ENCODE measurements at places on chromosomes 12 and 14.

GRCh38 chr14:33432407-33433023 is 493.8 kb downstream of the NPAS3 start:
- DNase-seq: peak; percentile 61

GRCh38 chr12:110717037-110717436 is 25.7 kb downstream of the PPP1CC start:
- no peak for DNase-seq

GRCh38 chr12:29640589-29641345 is 143.0 kb downstream of the TMTC1 start:
- peak; percentile 89 for DNase-seq

- no peak for DNase-seq
These were observed 135.4 kb downstream of the TPH2 start for GRCh38 chr12:72074065-72074464.

GRCh38 chr12:10186299-10186698 is 7.5 kb downstream of the TMEM52B start:
- DNase-seq: no peak

DNA sequence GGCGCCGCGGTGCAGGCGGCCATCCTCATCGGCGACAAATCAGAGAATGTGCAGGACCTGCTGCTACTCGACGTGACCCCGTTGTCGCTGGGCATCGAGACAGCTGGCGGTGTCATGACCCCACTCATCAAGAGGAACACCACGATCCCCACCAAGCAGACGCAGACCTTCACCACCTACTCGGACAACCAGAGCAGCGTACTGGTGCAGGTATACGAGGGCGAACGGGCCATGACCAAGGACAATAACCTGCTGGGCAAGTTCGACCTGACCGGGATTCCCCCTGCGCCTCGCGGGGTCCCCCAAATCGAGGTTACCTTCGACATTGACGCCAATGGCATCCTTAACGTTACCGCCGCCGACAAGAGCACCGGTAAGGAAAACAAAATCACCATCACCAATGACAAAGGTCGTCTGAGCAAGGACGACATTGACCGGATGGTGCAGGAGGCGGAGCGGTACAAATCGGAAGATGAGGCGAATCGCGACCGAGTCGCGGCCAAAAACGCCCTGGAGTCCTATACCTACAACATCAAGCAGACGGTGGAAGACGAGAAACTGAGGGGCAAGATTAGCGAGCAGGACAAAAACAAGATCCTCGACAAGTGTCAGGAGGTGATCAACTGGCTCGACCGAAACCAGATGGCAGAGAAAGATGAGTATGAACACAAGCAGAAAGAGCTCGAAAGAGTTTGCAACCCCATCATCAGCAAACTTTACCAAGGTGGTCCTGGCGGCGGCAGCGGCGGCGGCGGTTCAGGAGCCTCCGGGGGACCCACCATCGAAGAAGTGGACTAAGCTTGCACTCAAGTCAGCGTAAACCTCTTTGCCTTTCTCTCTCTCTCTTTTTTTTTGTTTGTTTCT is 1.7 kb downstream of the HSPA2 start:
- DNase-seq: no peak

DNA sequence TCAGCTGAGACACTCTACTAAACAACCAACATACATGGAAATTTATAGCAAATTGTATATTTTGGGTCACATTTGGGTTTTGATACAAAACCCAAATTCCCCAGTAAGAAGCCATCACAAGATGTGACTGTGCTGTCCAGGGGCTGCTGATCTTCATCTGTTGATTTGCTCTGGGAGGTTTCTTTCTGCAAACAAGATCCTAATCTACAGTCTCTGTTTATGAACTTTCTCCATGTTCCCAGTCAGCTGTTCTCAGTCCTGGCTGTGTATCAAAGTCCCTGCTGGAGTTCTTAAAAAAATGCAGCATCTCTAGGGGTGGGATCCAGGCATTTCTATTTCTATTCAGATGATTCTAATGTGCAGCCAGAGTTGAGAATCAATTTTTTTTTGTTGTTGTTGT is 85.1 kb downstream of the ATP23 start:
- no peak for DNase-seq

GRCh38 chr14:103630364-103631108 is 1.5 kb downstream of the KLC1 start:
- peak; percentile 37 for DNase-seq

DNA sequence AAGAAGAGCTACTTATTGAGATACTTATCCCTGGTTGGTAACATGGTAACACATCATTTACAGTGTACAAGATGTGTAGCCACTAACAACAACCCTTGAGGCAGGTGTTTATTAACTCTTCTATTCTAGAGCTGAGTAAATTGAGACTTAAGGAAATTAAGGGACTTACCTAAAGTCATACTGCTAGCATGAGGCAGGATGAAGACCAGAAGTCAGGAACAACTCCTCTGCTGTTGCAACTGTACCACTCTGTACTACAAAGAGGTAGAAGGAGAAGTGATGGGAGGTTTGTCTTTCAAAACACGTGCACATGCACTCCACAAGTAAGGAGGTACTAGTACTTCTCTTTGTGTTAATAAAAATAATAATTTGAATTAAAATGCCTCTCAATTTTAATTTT is 79.9 kb downstream of the LLPH start:
- DNase-seq: no peak

DNA sequence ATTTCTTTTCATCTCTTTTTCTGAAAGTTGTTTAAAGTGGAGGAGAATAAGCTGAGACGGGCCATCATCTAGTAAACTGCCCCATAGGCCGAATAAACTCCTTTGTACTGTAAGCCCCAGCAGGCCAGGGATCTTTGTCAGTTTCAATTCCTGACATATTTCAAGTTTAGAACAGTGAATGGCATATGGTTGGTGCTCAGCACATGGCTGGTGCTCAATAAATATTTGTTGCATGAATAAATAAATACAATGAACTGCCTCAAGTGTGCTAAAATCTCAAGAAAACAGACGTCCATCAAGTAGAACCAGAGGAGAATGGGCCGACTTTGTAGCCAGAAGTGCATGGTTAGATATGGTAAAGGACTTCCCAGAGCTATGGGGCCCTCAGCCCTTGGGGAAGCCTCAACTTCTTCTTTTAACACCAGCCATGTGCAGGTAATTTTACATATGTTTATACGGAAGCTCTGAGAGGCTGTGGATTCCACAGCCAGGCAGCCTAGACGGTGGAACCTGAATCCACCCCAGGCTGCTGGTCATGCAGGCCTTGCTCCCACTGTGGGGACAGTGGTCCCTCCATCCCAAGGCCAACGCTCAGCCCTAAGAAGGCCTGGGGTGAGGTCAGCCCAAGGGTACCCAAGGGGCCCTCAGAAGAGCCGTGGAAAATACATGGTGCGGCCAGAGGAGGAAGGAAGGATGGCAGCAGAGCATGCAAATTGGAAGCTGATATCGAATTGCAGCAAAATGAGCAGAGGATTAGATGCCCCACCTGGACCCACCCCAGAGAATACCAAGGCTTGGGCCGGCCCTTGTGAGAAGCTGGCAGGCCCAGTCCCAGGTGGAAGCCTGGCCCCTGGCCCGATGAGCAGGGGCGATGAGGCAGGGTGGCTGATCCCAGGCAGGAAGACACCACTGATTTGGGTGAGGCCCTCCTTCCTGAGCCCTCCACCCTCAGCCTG is 8.7 kb upstream of the AQP2 start:
- DNase-seq: no peak

GRCh38 chr14:23750357-23750756 is 114.2 kb downstream of the DHRS2 start:
- DNase-seq: no peak

DNA sequence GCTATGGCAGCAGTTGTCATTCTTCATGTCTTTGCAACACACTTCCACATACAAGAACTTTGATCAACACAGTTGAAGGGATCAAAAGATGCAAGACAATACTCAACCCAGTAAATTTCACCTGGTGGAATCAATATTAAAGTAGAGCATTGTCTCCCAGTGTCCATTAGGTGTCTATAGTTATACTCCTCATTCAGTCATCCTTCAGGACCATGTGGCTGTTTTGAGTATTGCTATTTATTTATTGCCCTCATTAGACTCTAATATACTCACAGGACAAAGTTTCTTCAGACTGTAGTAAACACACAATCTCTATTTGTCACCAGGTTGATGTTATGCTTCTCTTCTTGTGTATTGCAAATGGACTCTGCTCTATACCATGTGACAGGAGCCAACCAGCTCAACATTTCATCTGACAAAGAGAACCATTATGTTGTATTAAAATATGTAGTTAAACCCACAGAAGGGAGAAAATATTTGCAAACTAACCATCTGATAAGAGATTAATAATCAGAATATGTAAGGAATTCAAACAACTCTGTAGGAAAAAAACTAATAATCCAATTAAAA is 146.6 kb downstream of the TGFB3 start:
- no peak for DNase-seq

DNA sequence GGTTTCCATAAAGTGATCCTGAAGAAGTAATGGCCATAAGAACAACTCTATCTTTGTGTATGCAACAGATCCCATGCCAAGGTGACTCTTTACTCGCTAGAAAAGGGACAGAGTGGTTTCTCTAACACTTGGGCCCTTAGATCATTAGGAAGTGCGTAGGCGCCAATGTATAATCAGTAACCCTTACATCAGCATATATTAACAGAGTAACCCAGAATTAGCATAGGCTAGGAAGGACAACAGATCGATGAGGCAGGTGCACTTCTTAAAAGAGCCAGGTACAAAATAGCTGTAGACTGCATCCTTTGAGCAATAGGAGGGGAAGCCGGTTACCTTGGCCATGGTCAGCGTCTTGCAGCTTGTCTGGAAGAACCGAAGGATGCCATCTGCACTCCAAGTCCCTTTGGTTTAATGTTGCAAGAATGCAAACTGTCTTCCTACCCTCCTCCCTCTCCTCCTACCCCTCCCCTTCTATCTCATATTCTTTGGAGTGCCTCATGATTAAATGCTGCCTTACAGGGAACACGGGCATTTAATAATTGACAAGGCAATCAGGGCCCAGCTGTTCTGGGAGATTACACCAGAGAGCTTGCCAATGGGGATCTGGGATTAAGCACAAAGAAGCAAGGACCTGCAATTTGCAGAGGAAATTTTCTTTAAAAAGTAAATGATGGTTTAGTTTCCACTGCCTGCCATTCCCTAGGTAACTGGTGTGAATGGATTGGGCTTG is 8.0 kb downstream of the GSG1 start:
- DNase-seq: no peak

- no peak for DNase-seq
These were observed 49.1 kb upstream of the MEG3 start for GRCh38 chr14:100776681-100777365.

DNA sequence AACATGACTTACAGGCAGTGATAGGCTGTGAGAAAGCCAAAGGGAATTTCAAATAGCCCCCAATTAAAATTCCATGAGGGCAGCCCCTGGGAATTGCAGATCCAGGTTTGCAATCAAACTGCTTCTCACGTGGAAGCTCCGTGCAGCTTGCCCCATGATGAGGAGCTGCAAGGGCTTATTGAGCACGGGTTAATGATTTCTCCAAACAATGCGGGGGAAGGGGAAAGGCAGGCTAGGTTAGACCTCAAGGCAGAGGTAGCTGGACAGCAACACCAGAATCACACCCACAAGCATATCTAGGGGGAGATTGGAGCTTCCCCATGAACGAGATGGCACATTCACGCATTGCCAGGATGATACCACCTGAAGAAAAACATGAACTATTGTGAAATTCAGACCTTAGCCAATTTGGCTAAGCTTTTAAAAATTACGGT is 5.0 kb upstream of the DUSP6 start:
- no peak for DNase-seq

- no peak for DNase-seq
These were observed 167.4 kb downstream of the RPS29 start for GRCh38 chr14:49418789-49419188.

- peak; percentile 43 for DNase-seq
These were observed 1.9 kb upstream of the SCFD1 start for GRCh38 chr14:30620178-30620577.

Measured in cardiac fibroblast (primary cell).